Left ventricle myocardium inferior (tissue), 1 donor: ENCODE measurements at places on chromosomes 7 and 10. TPM values are rescaled to one million over a fixed set of nuclear protein-coding genes. Genes with fewer than 3 reads are reported as not detected.

The CALML5 gene
- not detected for total RNA-seq

The POLR3A gene
- 8.2 TPM for total RNA-seq

The SPACDR gene
- 0.88 TPM for total RNA-seq

The HOXA3 gene
- not detected for total RNA-seq

The SUMF2 gene
- 33.5 TPM for total RNA-seq

The NKX1-2 gene
- not detected for total RNA-seq

The ASB15 gene
- 76.8 TPM for total RNA-seq

The EPHB4 gene
- total RNA-seq = 20.3 TPM

The C7orf57 gene
- total RNA-seq = not detected

The NME8 gene
- not detected for total RNA-seq

The GCK gene
- 0.49 TPM for total RNA-seq

The SLC26A5 gene
- not detected for total RNA-seq

The C10orf90 gene
- not detected for total RNA-seq

The C10orf67 gene
- 0.36 TPM for total RNA-seq

The CALHM1 gene
- not detected for total RNA-seq

The RARRES2 gene
- 17.6 TPM for total RNA-seq

The SCRN1 gene
- total RNA-seq = 13.4 TPM

The NUTM2E gene
- not detected for total RNA-seq

The AMZ1 gene
- 0.11 TPM for total RNA-seq

The C10orf95 gene
- total RNA-seq = not detected

The ACTL6B gene
- not detected for total RNA-seq

The KAZALD1 gene
- total RNA-seq = 5.1 TPM

The NEUROD6 gene
- total RNA-seq = not detected

The SSC4D gene
- total RNA-seq = 0.99 TPM

The GPR15LG gene
- not detected for total RNA-seq

The RSU1 gene
- 39.2 TPM for total RNA-seq

The GOLGA7B gene
- 0.60 TPM for total RNA-seq

The AKR1D1 gene
- total RNA-seq = not detected

The MICU1 gene
- 37.4 TPM for total RNA-seq

The ITGA8 gene
- 1.7 TPM for total RNA-seq

The OR2A42 gene
- total RNA-seq = not detected

The SYT15B gene
- 0.93 TPM for total RNA-seq

The MEOX2 gene
- 7.7 TPM for total RNA-seq

The ABCB1 gene
- total RNA-seq = 1.0 TPM

The RPEL1 gene
- total RNA-seq = not detected

The LAMB4 gene
- 0.33 TPM for total RNA-seq

The UPK3B gene
- total RNA-seq = 0.49 TPM

The FGFBP3 gene
- 0.22 TPM for total RNA-seq

The ACTR1A gene
- 103 TPM for total RNA-seq
